ENCODE measurements at places on chromosomes 3 and 15. TPM values are rescaled to one million over a fixed set of nuclear protein-coding genes. Genes with fewer than 3 reads are reported as not detected.
A peak's percentile ranks its signal among the peaks of the same experiment; 100 is the strongest.

GRCh38 chr15:78035321-78035751 lies 42.2 kb downstream of the TBC1D2B start:
- H3K4me1 ChIP-seq: peaks cover 71% of the 10 kb centered on the region
- no peaks in the 10 kb centered on the region for H3K36me3 ChIP-seq
- H3K27ac ChIP-seq: peak overlapping the region; percentile 75
- H3K27me3 ChIP-seq: no peaks in the 10 kb centered on the region

DNA sequence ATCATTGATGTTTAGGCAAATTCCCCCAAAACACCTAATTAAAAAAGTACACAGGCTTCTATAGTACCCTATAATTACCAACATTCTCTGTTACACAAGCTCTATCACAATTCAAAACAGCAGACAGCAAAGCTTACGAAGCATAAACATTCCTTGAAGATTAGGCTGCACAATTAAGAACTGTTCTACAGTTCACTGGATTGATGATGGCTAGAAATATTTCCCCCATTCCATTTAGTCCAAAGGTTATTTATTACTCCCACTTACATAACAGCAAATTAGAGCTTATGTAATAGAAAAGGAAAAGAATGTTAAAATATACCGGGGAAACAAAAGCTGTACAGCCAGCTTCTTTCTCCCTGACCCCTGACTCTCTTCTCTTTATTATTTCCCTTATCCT lies 49.3 kb downstream of the UACA start:
- H3K27me3 ChIP-seq: no peaks in the 10 kb centered on the region
- no peak for DNase-seq
- no peak overlapping the region for H3K27ac ChIP-seq
- no peak overlapping the region for H3K4me3 ChIP-seq
- no peaks in the 10 kb centered on the region for H3K36me3 ChIP-seq
- no peaks in the 10 kb centered on the region for H3K4me1 ChIP-seq

- DNase-seq: no peak
- no peaks in the 10 kb centered on the region for H3K4me1 ChIP-seq
- H3K4me3 ChIP-seq: no peak overlapping the region
- H3K27ac ChIP-seq: no peak overlapping the region
- H3K27me3 ChIP-seq: no peaks in the 10 kb centered on the region
These were observed 767.0 kb downstream of the TUSC7 start for GRCh38 chr3:117476572-117476971.

IL17RB gene
- total RNA-seq: 2.1 TPM

DNA sequence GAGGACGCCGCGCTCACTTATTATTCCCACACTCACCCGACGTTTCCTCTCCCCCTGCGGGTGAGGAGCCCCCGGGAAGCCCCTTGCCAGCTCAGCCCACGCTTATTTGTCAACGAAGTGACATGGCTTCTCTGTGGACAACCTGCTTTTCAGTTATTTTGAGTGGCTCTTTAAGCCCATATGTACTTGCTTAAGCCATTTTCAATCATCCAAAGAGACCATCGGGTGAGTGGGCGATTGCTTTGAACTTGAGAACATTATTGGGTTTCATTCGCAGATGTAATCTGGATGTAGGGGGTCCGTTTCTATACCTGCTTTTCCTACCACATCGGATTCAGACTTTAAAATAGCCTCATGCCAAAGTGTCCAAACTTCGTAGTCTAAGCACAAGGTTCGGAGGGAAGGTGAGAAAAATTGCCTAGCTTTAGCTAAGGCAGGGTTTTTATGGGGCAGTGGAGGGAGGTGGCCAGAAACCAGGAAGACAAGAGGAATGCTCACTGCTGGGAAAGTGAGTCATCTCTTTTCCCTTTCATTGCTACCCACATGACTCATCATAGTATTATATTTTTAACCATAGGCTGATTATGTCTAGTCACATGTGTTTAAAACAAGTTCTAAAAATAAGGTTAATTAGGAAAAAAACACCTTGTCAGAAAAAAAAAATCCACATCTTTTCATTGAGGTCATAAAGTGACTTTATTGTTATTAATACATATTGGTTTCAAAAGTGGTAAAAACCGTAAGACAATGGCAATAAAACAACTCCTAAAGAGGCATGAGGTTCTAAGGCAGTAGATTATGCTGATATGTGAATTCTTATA lies 773.1 kb upstream of the NR2F2 start:
- DNase-seq: no peak
- H3K4me3 ChIP-seq: no peak overlapping the region
- no peak overlapping the region for H3K27ac ChIP-seq
- H3K4me1 ChIP-seq: no peaks in the 10 kb centered on the region
- H3K36me3 ChIP-seq: no peaks in the 10 kb centered on the region

GRCh38 chr3:195613468-195614069 lies 29.8 kb upstream of the APOD start:
- H3K4me1 ChIP-seq: peaks cover 19% of the 10 kb centered on the region
- no peaks in the 10 kb centered on the region for H3K27me3 ChIP-seq
- no peak for DNase-seq
- H3K36me3 ChIP-seq: no peaks in the 10 kb centered on the region
- no peak overlapping the region for H3K4me3 ChIP-seq

MB21D2 gene
- total RNA-seq: 1.1 TPM

DNA sequence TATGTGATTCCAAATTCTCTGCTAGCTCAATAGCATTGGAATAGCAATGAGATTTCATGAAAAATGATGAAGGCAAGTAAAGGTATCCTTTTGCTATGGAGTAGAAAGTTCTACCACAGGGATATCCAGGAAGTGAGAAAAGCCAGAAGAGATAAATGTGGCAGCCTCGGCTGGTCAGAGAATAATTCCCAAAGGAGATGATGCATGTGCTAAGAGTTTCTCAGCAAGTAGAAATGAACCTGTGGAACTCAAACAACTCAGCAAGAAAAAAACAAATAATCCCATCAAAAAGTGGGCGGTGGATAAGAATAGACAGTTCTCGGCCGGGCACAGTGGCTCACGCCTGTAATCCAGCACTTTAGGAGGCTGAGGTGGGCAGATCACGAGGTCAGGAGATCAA lies 38.2 kb downstream of the ALS2CL start:
- no peak for DNase-seq
- no peak overlapping the region for H3K27ac ChIP-seq
- no peaks in the 10 kb centered on the region for H3K27me3 ChIP-seq
- H3K4me1 ChIP-seq: no peaks in the 10 kb centered on the region

GRCh38 chr3:49213998-49214397 lies 42.6 kb downstream of the KLHDC8B start:
- no peaks in the 10 kb centered on the region for H3K27me3 ChIP-seq
- H3K4me1 ChIP-seq: no peaks in the 10 kb centered on the region
- no peak overlapping the region for H3K4me3 ChIP-seq
- no peaks in the 10 kb centered on the region for H3K36me3 ChIP-seq

All from CD8-positive, alpha-beta memory T cell (primary cell).